NCI-H1092 (cell line): ENCODE measurements at places on chromosomes 7 and 10.
A peak's percentile ranks its signal among the peaks of the same experiment; 100 is the strongest.

GRCh38 chr10:1368842-1369171, 312.6 kb downstream of the WDR37 start:
- no peak for DNase-seq

GRCh38 chr7:131959106-131959812, 402.8 kb upstream of the PODXL start:
- DNase-seq, result peak; percentile 23

- DNase-seq, result no peak
Observed at GRCh38 chr10:97575127-97575668, 2.6 kb downstream of the ANKRD2 start.

GRCh38 chr7:120842121-120842621, 15.8 kb downstream of the TSPAN12 start:
- peak; percentile 56 for DNase-seq

DNA sequence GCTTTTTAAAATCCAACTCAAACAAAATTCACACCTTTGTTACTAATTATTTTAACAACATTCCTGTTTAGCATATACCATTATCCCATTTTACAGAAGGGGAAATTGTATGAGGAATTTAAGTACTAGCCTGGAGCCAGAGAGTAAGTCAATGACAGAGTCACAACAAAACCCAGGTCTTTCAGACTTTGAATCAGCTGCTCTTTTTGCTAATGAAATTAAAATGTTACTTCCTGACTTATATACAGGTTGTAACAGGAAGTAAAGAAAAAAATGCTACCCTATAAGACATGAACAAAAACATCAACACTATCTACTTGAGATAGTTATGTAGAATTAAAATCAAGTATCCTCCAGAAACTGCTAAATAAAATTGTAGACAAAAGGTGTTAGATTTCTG, 82.6 kb upstream of the ASAH2 start:
- DNase-seq, result no peak

GRCh38 chr10:14385596-14386593, 55.2 kb upstream of the FRMD4A start:
- DNase-seq, result no peak

DNA sequence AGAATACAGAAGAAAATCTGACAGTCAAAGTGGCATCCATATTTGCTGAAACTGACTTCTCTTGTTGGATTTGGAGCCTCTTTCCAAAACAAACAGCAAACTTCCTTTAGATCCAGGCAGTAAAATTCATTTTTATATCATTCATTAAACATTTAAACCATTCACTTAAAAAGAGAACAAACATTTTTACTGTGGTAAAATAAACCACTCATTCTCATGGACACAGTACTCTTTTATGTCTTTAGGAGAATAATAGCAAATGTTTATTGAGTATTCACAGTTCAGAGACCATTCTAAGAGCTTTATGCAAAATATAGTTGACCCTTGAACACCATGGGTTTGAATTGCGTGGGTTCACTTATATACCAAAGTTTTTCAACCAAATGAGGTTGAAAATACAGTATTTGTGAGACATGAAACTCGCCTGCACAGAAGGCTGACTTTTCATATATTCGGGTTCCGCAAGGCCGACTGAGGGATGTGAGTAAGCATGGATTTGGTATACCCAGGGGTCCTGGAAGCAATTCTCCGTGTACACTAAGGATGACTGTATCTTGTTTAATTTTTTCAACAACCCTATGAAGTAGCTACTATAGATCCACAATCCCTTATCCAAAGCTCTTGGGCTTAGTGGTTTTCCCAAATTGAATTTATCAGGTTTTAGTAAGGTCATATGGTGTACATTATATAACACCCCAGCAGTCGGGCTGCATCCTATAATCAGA, 49.1 kb downstream of the ATXN7L1 start:
- no peak for DNase-seq

GRCh38 chr7:23347682-23348180, 48.6 kb downstream of the MALSU1 start:
- no peak for DNase-seq

GRCh38 chr10:14653271-14654161, 121.2 kb downstream of the FAM107B start:
- no peak for DNase-seq

DNA sequence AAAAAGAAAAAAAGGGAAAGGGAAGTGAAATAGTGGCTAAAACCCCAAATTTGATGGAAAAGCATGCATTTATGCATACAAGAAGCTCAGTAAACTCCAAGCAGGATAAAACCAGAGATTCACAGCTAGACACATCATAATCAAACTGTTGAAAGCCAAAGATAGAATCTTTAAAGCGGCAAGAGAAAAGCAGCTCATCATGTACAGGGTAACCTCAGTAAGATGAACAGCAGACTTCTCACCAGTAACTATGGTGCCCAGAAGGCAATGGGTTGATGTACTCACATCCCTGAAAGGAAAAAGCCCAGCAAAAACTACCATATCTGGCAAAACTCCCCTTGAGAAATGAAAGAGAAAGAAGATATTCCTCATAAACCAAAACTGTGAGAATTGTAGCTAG, 60.4 kb downstream of the TPST1 start:
- no peak for DNase-seq

- no peak for DNase-seq
Observed at GRCh38 chr10:57799625-57800024, 468.1 kb downstream of the IPMK start.

- DNase-seq, result no peak
Observed at GRCh38 chr7:50304911-50305582, 531 bp downstream of the IKZF1 start.

DNA sequence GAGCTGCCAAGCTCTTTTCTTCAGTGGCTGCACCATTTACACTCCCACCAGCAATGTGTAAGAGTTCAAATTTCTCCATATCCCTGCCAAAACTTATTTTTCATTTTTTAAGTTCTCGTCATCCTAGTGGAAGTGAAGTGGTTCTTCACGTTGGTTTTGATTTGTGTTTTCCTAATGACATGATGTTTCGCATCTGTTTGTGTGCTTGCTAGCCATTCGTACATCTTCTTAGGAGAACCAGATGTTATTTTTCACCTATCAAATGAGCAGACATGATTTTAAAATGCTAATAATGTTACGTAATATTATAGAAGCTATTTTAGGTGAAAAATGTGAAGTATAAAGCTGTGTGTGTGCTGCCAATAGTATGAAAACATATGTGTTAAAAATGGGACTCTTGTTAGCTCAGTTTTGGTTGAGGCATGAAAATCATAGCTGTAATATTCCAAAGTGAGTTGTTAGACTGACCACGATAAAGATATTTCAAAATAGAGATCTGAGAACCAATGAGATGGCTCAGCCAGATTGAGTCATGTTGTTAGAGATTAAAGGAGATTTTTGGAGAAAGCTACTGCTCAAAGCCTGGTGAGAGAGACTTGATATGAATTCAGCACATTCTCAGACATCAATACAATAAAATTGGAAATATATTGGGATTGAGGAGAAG, 25.9 kb upstream of the GALNT11 start:
- DNase-seq, result no peak

- no peak for DNase-seq
Observed at GRCh38 chr10:130208807-130209206, 72.6 kb downstream of the GLRX3 start.

- DNase-seq, result peak; percentile 80
Observed at GRCh38 chr10:62268399-62269114, at the start of gene RTKN2. TSS of gene RTKN2 (minus strand) at chr10:62268844. CDS start at chr10:62268610, 234 bp downstream.

- no peak for DNase-seq
Observed at GRCh38 chr7:14754631-14755030, 147.9 kb downstream of the DGKB start.

DNA sequence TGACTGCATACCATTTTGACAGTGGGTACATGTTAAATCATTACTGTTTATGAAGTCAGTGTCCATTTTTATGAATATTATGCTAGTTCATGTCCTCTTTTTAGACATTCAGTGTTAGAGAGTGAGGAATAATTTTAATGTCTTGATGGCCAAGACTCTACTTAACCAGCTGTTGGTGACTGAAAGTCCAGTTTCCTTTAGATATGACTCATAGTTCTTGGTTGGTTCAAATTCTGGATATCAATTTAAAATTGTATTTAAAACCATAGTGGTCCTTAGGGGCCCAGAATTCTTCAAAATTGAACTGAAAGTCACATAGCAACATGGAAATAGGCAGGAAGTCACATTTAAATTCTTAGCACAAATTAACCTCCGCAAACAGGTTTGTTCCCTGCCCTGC, 196.5 kb upstream of the PRPS1L1 start:
- no peak for DNase-seq

GRCh38 chr7:122802301-122802751, 83.9 kb downstream of the CADPS2 start:
- no peak for DNase-seq

DNA sequence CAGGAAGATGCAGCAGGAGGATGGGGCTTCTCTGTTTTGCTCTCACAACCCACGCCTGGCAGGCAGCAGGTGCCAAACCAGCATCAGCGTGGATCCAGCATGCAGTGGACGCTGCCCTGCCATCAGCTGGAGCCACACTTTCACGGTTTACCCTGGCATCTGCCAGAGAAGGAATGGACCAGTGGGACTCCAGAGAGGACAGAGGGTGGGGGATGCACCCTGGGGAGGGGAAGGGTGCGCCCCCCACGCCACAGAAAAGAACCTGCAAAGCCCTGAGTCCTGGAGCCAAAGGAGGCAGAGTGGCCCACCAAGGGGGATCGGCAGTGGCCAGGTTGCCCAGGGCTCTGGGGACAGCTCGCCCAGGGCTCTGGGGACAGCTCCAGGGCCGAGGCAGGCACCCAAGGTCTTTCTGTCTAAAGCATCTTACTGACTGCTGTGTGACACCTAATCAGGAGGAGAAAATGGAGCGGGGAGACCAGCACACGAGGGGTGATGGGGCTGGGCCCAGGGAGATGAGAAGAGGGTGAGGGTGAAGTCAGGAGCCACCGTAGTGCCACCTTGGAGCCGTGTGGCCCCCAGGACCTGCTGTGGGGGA, 225.1 kb downstream of the DNAJB6 start:
- no peak for DNase-seq

- no peak for DNase-seq
Observed at GRCh38 chr7:93938293-93938692, 16.8 kb downstream of the GNG11 start.

DNA sequence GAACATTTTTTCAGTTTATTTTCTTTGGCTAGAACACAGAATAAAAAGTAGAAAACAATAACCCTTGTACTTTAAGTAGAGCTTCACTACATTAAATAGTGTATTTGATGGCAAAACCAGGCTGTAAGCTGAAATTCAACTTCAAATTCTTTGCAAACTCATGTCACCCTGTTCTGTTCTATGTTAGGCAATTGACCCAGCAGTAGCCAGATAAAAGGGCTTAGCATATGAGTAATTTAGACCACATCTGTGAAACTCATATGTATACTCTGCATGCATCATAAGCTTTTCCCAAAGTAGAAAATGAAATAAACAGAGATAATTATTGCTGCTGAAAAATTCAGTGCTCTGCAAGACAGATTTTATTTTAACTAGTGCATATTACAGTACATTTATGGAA, 150.2 kb downstream of the GNAI1 start:
- no peak for DNase-seq

DNA sequence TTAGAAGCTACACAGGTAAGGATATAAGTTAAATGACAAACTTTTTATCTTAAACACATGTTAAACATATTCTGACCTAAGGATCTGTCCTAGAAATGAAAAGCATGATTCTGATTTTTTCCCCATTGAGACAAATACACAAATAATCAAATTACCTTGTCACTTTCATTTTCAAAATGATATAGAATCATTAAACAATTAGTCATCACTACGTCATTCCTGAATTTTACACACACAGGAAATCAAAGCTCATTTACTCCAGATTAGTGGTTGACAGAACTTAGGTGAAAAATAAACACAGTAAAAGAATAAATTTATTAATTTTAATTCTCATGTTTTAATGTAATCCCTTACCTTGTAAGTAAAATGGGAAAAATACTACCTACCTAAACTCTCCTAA, 89.0 kb downstream of the AASS start:
- no peak for DNase-seq

DNA sequence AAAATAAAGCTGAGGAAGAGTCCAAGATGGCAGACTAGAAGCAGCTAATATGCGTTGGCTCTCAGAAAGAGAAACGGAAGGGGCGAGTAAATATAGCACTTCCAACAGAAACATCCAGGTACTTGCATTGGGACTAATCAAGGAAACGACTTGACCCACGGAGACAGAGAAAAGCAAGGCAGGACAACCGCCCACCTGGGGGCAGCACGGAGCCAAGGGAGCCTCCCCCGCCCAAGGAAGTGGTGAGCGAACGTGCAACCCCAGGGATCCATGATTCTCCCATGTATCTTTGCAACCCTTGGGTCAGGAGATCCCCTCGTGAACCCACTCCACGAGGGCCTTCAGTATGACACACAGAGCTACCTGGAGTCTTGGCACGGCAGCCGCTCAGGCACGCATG, 45.4 kb upstream of the GRM3 start:
- no peak for DNase-seq

DNA sequence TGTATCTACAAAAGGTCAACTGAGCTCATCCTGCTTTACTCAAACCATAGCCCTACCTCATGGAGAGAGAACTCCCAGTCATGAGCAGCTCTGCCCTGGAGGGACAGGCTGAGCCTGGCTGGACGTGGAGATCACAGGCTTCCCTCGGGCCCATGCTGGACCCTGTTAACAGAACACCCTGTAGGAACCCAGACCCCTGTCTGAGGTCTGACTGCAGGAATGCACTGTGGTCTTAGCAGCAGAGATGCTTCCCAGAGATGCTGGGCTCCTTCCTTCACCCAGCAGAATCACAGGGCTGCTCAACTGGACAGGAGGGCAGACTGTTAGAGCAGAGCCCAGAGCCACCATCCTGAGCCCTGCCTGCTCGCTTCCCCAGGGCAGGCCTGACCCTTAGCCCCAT, 814 bp downstream of the TMEM72 start:
- DNase-seq, result no peak

GRCh38 chr7:45203936-45204445, 46.4 kb downstream of the RAMP3 start:
- DNase-seq, result no peak

DNA sequence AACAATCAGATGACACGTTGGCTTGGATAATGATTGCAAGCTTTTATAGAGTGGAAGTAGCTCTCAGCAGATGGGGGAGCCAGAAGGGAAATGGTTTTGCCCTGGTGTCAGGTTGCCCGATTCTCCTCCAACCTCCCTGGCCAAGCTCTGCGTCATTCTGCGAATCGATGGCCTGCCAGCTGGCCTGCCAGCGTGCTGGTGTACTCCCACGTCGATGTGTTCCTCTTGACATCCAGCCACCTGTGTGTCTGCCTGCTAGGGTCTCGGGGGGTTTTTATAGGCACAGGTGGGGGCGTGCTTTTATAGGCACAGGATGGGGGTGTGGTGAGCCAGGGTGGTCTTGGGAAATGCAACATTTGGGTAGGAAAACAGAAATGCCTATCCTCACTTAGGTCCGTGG, 4.6 kb downstream of the NET1 start:
- no peak for DNase-seq
